ENCODE measurements at places on chromosomes 1 and 21.

DNA sequence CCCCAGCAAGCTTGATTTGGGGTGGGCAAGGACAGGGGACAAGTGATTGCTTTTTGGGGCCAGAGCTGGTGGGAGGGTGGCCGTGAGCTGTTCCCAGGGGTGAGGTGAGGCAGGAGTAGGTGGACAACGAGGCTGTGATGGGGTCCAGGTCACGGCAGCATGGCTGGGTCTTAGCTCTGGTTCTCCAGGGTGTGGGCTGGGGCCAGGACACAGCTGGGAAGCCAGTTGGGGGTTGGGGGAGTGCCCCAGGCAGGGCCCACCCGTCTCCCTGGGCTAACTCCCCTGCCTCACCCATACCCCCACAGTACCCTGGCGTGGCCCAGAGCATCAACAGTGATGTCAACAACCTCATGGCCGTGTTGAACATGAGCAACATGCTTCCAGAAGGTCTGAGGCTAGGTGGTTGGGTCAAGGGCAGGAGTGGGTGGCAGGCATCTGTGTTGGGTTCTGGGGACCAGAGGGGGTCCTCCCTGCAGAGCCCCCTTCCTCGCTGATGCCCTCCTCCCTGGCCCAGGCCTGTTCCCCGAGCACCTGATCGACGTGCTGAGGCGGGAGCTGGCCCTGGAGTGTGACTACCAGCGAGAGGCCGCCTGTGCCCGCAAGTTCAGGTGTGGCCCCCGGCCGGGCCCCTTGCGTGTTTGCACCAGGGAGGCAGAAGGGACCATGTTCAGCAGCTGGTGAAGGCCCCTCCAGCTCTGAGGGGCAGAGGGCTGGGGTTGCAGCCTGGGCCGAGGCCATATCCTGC is 43.3 kb downstream of the COQ8A start:
- DNase-seq = no peak

DNA sequence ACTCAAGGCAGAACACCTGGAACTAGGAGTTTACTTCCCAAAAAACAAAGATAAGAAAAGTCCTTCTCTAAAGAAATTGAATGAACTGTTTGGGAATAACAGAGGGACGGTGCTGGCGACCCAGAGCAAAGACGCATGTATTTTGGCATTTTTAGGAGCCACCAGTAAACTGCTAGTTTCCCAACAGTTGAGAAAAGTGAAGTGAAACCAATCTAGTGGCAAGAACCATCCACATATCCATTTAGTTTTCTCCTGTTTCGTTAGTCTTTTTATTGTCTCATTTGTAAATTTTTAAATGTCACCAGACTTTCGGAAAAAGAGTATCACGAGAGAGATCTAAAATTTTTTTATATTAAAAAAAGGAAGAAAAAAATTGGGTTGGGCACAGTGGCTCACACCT is 30.2 kb downstream of the ODF2L start:
- DNase-seq = no peak

DNA sequence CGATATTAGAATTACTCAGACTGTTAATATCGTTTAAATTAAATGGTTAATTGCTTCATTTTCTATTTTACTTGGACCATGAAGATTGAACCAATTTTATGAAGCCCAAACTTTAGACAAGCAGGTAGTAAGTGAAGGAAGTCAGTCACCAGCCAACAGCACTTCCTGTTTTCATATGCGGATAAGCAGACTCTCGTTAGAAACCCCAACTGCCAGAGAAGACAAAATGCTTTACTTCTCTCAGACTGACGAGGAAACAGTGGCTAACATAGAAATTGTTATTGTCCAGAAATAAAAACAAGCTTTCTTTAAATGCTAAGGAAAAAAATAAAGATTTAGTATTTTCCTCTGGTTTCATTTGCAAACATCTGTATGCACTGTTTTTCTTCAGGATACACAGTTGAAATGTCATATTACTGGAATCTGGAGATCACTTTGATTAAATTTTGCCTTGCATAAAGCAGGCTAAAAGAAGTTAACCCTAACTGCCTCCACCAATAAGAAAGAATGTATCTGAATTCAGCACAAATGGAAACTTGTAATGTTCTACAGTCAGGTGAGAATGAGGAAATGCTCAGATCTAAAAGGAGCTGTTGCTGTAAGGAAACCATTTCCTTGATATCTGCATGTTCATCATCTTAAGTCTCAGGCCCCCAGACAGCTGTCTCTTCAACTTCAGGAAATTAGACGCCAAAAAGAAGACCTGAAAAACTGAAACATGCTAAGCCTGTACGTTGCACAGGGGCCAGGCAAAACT is 129.8 kb upstream of the SAMSN1 start:
- no peak for DNase-seq

GRCh38 chr1:229655781-229656180 is 29.7 kb downstream of the URB2 start:
- DNase-seq = no peak

- DNase-seq = no peak
Observed at GRCh38 chr1:119978018-119978505, 81.7 kb upstream of the ADAM30 start.

GRCh38 chr1:151825204-151825603 is 6.4 kb downstream of the RORC start:
- DNase-seq = no peak

- DNase-seq = no peak
Observed at GRCh38 chr1:223872308-223872901, 26.7 kb upstream of the TP53BP2 start.

DNA sequence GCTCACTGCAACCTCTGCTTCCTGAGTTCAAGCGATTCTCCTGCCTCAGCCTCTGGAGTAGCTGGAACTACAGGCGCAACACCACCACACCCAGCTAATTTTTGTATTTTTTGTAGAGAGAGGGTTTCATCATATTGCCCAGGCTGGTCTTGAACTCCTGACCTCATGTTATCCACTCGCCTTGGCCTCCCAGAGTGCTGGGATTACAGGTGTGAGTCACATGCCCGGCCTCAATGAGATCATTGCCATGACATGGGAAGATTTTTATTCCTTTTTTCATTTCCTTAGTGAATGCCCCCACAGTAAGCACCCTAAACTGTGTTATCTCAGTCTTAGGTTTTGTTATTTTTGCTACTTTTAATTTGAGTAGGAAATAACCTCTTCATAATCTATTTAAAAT is 977.9 kb downstream of the BRINP3 start:
- DNase-seq = no peak

GRCh38 chr1:6009120-6010040 is 17.2 kb upstream of the NPHP4 start:
- no peak for DNase-seq

GRCh38 chr1:183870351-183871077 is 65.6 kb downstream of the RGL1 start:
- DNase-seq = peak; percentile 29
